ENCODE measurements at places on chromosomes 6 and 20.

GRCh38 chr20:40643891-40644290, 45.1 kb downstream of the MAFB start:
- no peak for DNase-seq

- no peak for DNase-seq
Observed at GRCh38 chr6:107816818-107817217, 7.3 kb downstream of the SCML4 start.

- DNase-seq, result peak; percentile 4
Observed at GRCh38 chr6:79671600-79672266, 40.6 kb downstream of the SH3BGRL2 start.

DNA sequence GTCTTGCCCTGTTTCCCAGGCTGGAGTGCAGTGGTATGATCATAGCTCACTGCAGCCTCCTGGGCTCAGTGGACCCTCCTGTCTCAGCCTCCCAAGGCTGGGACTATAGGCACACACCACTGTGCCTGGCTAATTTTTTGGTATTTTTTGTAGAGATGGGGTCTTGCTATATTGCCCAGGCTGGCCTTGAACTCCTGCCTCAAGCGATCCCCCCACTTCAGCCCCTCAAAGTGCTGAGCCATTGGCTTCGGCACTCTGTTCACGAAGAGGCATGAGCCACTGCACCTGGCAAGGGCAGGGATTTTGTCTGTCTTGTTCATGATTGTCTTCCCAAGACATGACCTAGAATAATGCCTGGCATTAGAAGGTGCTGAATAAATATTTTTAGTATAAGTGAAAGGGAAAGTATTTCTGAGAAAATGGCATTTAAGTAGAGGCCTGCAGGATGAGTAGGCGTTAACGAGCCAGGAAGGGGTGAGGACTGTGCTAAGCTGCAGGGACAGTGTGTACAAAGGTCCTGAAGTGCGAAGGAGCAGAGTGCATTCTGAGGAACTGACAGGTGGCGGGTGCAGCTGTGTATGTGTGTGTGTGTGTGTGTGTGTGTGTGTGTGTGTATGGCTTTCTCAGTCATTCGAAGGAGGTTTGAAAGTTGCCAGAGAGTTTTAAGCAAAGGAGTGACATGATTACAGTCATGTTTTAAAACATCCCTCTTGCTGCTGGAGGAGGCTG, 43.0 kb downstream of the VEGFA start:
- DNase-seq, result peak; percentile 36

DNA sequence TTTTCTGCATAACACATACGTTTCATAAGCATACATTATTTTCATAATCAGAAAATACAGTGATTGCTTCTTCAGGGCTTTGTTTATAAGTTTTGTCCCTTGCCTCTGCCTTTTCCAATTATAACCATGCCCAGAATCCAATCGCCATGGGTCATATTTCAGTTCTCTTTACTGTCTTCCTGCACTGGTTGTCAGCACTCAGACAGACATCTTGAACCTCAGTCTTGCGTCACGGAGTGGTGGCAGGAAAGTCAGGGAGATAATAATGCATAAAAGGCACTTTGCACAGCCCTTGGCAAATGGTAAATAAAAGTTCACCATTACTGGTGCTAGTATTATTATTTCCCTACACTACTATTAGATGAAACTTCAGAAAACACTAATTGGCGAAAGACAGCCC, 7.2 kb downstream of the KIF16B start:
- DNase-seq, result no peak

- no peak for DNase-seq
Observed at GRCh38 chr20:63518946-63519667, 1.5 kb upstream of the PPDPF start.

DNA sequence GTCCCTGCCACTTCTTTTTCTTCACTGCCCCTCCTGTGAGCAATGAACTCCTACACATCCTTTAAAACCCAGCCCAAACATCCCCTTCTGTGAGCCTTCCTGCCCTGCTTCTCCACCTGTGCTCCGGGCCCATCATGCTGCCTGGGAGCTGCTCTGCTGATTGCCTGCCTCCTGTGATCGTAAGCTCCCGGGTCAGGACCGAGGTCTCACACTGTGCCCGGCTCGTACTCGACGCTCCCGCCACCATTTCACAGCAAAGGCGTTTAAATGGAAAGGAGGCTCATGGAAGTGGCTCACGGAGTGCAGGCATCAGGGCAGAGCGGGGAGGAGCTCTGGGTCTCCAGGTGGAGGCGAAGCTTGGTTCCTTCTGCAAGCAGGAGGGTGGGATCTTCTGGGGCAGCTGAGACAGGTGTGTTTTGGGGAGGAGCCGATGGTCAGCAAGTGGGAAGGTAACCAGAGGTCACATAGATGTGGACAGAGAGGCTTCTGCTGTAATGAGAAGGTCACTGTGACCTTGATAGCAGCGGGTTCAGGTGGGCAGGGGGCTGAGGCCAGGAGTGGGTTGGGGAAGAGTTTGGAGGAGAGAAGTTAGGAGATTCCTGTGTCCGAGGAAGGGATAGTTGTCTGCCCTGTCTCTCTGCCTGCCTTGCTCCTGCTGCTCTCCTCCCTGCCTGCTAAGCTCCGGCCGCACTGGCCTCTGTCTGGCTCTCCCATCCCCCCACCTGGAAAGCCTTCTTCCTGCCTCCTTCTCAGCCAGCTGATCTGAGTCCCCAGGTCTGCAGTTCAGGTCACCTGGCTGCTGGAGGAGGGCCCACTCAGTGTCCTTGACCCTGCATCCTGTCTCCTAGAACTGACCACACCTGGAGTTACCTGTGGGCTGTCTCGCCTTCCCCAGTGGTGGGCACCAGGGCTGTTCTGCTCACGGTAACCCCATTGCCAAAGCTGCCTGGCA, 52.7 kb upstream of the FRMD1 start:
- no peak for DNase-seq

GRCh38 chr6:1116149-1116548, 195.7 kb upstream of the FOXQ1 start:
- DNase-seq, result no peak

DNA sequence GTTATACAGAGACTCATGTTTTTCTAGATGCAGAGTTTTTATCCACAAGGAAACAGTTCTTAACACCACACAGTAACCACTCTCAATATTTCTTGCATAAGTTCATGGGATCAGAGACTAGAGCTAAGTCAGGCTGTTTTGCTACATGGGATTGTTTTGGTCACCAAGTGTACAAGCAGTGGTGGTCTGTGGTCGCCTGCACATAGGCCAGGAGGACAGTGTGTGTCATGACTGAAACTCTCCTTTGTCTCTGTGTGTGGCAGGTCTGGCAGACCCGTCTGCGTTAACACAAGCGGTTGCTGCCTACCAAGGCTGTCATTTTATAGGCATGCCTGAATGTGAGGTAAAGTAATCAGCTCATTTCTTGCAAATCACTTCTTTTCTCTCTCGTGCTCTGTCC, 18.9 kb downstream of the WRNIP1 start:
- DNase-seq, result no peak

All from NAMALWA (cell line).